Stimulated activated CD8-positive, alpha-beta memory T cell treated with anti-CD3 and anti-CD28 coated beads, Interleukin-7, amount 100 ng/mL, for 1 hour (primary cell): ENCODE measurements at places on chromosomes 12 and 14.

DNA sequence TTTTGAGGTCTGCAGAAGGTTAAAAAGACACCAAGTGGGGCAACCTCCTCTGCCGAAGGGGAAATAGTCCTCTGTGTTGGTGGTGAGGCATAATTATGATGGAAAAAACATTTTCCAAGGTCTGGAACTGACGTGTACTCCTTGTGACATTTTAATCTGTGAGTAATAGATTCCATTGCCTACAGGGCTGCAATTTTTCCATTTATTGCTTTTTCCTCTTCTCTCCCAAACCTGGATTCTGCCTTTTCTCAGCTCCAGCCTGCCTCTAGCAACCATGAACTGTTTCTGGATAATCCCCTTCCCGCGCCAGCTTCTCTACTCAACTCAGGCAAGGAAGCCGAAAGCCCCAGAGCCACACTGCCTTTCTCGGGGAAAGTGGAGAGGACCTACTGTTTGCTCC lies 230.1 kb upstream of the PLXNC1 start:
- DNase-seq = no peak

DNA sequence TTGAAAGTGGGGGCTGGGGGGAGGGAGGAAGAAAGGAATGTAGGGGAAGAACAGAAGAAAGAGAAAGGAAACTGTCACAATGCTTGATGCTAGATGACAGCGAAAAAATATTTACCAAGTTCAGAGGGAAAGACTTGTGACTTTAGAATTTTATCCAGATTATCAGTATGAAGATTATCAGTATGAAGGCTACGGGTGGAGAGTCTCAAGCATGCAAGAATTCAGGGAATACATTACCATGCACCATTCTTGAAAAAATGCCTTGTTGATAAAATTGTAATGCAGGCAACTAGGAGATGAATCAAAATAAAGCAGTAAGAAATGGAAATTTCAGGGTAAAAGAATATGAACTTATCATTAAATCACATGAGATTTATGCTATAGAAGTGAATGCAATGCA lies 376.8 kb downstream of the PCNX1 start:
- DNase-seq = no peak

GRCh38 chr12:55737581-55738122 lies 5.3 kb upstream of the GDF11 start:
- DNase-seq = no peak

- no peak for DNase-seq
These were observed 9.3 kb downstream of the STAC3 start for GRCh38 chr12:57241402-57242310.

- DNase-seq = no peak
These were observed 161.1 kb downstream of the PIWIL1 start for GRCh38 chr12:130498589-130499385.

DNA sequence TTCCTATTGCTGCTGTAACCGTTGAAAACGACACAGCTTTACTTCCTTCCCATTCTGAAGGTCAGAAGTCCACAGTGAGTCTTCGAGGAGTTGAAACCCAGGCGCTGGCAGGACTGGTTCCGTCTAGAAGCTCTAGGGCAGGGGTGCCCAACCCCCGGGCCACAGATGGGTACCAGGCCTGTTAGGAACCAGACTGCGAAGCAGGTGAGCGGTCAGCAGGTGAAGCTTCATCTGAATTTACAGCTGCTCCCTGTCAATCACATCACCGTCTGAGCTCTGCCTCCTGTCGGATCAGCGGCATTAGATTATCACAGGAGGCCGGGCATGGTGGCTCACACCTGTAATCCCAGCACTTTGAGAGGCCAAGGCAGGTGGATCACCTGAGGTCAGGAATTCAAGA lies 12.6 kb upstream of the SFSWAP start:
- no peak for DNase-seq

DNA sequence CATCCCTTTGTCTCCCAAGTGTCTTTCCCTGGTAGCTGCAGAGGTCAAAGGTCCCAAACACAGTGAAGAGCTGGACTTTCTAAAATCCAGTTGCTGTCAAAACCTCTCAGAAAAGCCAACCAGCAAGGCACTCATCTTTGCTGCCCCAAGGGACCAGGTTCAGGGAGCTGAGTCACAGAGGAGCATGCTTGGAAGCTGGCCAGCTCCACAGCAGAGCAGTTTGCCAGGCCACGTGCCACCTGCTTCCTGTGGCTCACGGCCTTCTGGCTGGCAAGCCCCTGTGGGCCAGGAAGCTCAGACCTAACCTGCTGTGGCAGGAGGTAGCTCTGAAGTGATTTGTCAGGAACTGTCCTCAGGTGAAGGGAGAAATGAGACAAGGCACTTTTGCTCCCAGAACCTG lies 3.6 kb downstream of the ISCU start:
- peak; percentile 17 for DNase-seq

DNA sequence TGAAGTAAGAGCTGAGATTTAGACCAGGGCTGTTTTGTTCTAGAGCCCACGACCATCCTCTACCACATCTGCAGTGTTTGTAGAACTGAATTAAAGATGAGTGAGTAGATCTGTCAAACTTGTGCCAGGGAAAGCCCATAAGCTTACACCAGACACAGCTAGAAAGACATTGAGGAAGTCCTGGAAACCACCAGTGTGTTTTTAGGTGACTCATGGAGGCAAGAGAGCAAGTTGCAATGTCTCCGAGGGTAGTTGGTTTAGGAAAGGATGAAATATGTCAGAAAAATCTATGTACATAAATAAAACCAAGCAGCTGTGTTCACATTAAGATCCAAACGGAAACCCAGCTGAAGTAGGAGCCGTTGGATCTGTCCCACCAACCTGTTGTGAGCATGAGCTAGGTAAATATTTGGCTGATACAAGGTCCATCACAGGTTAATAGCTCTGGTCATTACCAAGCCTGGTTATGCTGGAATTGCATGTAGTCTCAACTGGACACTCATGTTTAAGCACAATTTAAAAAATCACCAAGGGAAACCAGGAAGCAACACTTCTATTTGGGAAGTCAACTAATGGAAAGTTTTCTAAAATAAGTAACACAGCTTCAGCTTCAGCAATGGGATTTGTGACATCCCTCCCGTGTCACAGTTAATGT lies 49.9 kb upstream of the PLEKHG3 start:
- no peak for DNase-seq

- no peak for DNase-seq
These were observed 25.2 kb downstream of the SERPINA1 start for GRCh38 chr14:94363151-94363624.

- no peak for DNase-seq
These were observed 15.5 kb downstream of the MBIP start for GRCh38 chr14:36304895-36305294.

DNA sequence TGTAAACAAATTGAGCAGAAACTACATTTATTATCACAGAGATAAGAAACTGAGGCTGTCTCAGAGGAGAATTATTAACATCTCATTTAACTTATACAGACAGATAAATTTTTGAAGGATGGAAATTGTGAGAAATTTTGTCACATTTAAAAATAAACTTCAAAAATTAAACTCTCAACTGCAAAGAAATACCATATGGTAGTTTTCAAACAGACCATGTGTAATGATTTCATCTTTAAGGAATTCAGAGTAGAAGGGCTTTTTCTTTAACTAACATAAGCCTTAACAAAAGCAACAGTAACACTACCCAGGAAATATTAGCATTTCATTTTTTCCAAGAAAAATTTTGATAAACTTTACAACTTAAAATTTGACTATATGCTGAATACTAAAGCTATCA lies 26.6 kb downstream of the NUP37 start:
- DNase-seq = no peak

GRCh38 chr12:12616512-12617310 lies 5.0 kb downstream of the CREBL2 start:
- no peak for DNase-seq

- DNase-seq = no peak
These were observed 116.6 kb upstream of the C14orf180 start for GRCh38 chr14:104462651-104463630.

GRCh38 chr12:125305231-125305630 lies 240.0 kb downstream of the AACS start:
- no peak for DNase-seq

DNA sequence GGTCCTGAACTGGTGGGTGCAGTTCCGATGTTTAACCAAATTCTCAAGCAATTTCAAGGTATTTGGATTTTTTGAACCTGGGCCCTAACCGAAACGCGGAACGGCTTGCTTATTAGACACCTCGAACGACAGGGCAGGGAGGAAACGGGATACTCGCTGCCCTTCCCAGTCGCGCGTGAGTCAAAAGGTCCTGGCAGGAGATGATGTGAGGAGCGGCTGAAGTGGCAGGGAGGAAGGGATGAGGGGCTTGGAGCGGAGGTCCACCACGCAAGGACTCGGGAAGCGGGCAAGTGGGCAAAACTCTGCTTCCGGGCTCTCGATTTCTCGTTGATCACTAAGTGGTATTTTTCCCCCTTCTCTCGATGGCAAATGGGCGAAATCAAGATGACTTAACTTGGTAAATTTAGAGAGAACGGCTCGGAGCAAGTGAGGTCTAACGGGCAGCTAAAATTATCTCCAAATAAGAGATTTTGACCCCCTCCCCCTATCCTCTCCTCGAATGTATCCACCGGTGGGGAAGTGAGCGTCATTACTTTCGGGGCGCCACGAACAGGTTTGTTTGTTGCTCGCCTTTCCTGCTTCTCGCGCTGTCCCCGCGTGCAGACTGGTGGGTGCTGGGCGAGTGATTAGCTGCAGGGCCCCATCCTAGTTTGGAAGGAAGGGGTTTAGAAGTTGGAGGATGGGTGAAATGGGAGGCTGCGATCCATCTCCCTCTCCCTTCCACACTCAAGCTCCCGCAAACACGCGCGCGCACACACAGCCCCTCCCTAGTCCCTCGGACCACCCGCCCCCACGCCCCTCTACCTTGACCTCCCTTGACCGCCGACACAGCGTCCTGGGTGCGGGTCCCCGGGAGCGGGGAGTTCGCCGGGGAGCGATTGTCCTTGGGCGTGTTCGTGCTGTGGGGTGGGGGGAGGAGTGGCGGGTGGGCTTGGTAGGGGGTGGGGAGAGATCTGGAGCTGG lies 986 bp upstream of the NTF3 start:
- no peak for DNase-seq

- no peak for DNase-seq
These were observed 463.6 kb downstream of the NRXN3 start for GRCh38 chr14:78633752-78634151.

DNA sequence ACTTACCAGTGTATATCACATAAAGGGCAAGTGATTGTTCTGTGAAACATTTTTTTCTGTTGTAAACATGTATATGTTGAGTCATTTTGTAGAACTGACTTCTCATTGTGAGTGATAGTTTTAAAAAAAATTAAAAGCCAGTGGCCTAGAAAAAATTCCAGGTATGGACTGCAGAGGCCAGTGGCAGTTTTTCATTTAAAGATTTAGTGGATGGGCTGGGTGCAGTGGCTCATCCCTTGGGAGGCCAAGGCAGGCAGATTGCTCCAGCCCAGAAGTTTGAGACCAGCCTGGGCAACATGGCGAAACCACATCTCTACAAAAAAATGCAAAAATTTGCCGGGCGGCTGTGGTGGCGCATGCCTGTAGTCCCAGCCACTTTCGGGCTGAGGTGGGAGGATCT lies 84.7 kb upstream of the MDM1 start:
- no peak for DNase-seq

GRCh38 chr12:85277900-85278597 lies 2.0 kb upstream of the ALX1 start:
- DNase-seq = no peak

DNA sequence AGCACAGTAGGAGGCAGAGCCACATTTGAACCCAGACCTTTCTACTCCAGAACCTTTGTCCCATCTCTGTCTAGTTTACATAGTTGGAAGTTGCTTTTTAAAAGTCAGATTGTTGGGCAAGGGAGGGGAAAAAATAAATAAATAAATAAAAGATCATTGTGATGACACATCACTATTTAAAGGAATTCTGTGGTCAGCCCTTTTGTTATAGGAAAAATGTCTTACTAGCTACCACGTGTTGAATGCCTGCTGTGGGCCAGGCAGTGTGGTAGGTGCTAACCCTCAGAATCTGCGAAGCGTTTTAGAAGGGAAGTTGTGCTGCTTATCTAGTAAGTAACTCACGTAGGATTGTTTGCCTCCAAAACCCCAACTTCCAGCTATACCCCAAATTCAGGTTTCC lies 62.3 kb downstream of the BHLHE41 start:
- DNase-seq = no peak

GRCh38 chr12:62331306-62331705 lies 71.1 kb downstream of the USP15 start:
- no peak for DNase-seq

- DNase-seq = no peak
These were observed 76.2 kb upstream of the KCNA1 start for GRCh38 chr12:4833524-4833923.

- no peak for DNase-seq
These were observed 50.3 kb downstream of the SLC38A1 start for GRCh38 chr12:46218322-46219095.

DNA sequence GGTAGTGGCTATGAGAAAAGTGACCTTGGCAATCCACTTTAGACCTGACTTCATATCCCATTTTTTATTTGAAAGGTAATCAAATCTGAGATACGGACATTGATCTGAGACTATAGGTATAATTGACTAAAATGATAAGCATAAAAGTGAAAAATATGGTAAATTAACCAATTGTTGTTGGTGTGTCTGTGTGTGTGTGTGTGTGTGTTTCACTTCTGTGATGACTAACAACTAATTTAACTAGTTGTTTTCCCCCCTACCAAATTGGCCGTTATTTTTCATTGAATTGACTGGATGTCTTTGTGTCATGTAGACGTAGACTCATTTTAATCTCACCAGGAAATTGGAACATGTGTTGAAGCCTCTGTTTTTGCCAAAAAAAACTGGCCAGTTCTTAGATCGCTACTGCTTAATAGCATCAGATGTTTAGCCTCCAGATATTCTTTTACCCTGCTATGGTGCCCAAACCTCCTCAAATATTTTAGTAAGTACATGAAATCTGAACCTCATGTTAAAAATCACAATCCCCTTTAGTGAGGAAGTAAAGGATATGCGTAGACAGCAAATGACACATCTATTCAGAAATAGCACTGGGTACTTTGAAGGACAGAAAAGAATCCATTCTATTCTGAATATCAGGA lies 395.0 kb downstream of the EGLN3 start:
- DNase-seq = no peak
